Fibroblast of lung (primary cell): ENCODE measurements at places on chromosomes 3 and 15. TPM values are rescaled to one million over a fixed set of nuclear protein-coding genes. Genes with fewer than 3 reads are reported as not detected.

Gene GUCA1C
- not detected in 2 replicates for polyA plus RNA-seq

Gene FGF12
- 0.12 TPM in 1 of 2 replicates, not detected in the other for polyA plus RNA-seq

Gene ASB14
- polyA plus RNA-seq: not detected in 2 replicates

Gene PDZRN3
- polyA plus RNA-seq: 10.7 and 14.6 TPM in 2 replicates

Gene STT3B
- polyA plus RNA-seq: 120 and 145 TPM in 2 replicates

GRCh38 chr3:190089711-190090110 is 31.0 kb downstream of the P3H2 start:
- DNase-seq: peak; percentile 76

- peak; percentile 71 for DNase-seq
Observed at GRCh38 chr15:56817321-56818080, 84.2 kb upstream of the ZNF280D start.

- DNase-seq: no peak
Observed at GRCh38 chr3:17125738-17126442, 241.1 kb downstream of the PLCL2 start.

- peak; percentile 73 for DNase-seq
Observed at GRCh38 chr3:173395073-173395411, 2.5 kb upstream of the NLGN1 start.

DNA sequence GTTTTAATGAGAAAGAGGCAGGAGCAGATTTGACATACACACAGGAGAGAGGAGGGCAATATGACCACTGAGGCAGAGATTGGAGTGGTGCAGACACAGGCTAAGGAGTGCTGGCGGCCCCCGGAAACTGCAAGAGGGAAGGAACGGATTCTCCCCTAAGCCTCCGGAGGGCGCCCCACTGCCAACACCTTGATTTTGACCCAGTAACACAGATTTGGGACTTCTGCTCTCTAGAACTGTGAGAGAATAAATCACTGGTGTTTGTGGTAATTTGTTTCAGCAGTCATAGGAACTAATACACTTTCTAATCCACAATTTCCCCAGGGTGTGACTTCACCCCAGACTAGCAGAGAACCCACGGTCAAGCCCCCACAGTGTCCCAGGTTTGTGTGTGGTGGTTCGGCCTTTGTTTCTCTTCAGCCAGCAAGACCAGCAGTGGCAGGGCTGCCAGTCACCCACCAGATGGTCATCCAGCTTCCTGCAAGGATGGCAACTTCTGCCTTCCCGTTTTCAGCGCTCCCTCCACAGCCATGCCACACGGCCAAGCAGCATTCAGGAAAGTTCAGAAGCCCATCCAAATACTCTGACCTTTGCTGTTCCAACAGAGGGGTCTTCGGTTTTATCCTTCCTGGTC is 23.6 kb upstream of the TSPAN3 start:
- no peak for DNase-seq

- DNase-seq: peak; percentile 21
Observed at GRCh38 chr3:153145454-153145853, 16.6 kb upstream of the RAP2B start.

GRCh38 chr3:167814441-167814951 is 79.0 kb downstream of the SERPINI1 start:
- DNase-seq: peak; percentile 83

DNA sequence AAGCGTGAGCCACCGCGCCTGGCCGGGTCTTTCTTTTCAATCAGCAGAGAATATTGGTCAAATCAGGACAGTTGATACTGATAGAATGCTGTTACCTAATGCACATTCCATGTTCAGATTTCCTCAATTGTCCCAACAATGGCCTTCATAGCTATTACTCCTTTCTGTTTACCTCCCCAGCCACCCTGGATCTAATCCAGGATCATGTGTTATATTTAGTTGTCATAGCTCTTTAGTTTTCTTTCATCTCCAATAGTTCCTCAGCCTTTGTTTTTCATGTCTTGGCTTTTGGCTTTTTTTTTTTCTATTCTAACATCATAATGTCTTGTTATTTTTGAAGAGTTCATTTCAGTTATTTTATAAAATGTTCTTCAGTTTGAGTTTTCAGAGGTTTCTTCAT is 14.6 kb downstream of the USP3 start:
- DNase-seq: no peak

DNA sequence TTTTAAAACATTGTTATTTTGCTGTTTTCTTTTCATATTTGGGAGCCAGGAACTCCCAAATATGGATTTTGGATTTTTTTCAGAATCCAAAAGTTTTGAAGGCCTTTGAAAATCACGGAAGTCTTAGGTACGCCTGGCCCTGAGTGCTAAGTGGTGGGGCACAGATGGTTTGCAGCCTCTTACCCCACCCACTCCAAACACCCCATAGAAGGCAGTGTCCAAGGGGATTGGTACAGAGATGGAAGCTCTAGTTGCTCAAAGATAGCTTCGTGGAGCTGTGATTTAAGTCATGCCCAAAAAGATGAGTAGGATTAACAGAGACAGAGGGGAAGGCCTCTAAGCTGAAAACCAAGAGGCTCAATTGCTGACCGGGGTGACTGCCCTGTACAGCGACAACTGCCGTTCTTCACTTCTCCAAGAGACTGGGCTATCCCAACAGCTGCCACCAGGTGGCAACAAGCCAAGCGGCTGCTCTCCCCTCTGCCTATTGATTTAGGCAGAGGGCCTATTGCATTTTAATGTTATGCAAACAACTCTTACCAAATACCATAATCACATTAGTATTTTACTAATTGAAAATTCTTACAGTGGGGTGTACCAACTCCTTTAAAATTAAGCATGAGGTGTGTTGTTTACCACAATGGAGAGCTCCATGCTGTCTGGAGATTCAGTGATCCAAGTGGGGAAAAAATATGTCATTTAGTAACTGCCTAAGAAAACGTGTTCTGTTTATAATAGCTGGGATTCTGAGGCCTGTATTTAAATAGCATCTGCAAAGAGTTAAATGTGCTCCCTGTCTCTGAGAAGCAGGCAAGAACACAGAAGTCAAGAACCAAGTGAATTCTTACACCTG is 64.0 kb upstream of the C15orf61 start:
- peak; percentile 68 for DNase-seq

- no peak for DNase-seq
Observed at GRCh38 chr3:5296362-5296761, 108.9 kb downstream of the EDEM1 start.

GRCh38 chr3:107347751-107348150 is 29.5 kb upstream of the CCDC54 start:
- no peak for DNase-seq
